CD8-positive, alpha-beta T cell (primary cell): ENCODE measurements at places on chromosomes 4 and X.
A peak's percentile ranks its signal among the peaks of the same experiment; 100 is the strongest.

GRCh38 chr4:149885896-149886295, 70.3 kb upstream of the IQCM start:
- DNase-seq: no peak

GRCh38 chr4:27003642-27004113, 143.0 kb downstream of the STIM2 start:
- no peak for DNase-seq

DNA sequence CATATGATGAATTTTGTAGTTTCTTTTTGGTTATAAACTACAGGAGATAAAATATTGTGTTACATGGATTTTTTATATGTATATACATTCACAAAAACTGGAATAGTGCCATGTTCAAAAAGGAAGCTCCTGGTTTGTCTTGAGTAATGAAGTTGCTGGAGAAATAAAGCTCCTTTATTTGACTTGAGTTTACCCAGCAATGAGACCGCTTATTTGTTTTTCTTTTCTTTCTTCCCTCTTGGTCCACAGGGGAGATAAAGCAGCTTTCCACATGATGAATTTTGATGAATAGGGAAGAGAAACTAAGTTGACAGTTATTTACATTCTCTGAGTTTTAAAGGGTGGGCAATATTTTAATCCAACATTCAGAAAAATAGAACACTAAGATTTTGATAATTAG, 176.5 kb downstream of the GPM6A start:
- DNase-seq: no peak

- DNase-seq: no peak
Measured at GRCh38 chr4:82044141-82044993, 329.4 kb downstream of the HNRNPD start.

- no peak for DNase-seq
Measured at GRCh38 chr4:36394352-36394903, 113.0 kb downstream of the DTHD1 start.

DNA sequence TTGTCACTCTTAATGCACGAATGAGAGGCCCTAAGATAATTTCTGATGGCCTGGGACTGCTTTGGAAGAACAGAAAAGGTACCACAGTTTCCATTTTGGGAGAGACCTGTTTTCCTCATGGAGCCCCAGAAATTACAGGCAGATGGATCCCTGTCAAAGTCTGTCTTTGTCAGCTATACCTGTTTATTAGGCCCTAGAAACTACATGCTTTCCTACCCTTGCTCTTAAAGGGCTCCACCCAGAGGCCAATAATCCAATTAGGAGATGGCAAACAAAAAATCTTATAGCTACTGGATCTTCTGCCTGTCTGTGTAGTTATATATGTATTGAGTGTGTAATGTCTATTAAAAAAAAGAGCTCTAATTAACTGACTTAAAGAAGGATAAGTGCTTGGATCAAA, 141.3 kb downstream of the NR3C2 start:
- no peak for DNase-seq

DNA sequence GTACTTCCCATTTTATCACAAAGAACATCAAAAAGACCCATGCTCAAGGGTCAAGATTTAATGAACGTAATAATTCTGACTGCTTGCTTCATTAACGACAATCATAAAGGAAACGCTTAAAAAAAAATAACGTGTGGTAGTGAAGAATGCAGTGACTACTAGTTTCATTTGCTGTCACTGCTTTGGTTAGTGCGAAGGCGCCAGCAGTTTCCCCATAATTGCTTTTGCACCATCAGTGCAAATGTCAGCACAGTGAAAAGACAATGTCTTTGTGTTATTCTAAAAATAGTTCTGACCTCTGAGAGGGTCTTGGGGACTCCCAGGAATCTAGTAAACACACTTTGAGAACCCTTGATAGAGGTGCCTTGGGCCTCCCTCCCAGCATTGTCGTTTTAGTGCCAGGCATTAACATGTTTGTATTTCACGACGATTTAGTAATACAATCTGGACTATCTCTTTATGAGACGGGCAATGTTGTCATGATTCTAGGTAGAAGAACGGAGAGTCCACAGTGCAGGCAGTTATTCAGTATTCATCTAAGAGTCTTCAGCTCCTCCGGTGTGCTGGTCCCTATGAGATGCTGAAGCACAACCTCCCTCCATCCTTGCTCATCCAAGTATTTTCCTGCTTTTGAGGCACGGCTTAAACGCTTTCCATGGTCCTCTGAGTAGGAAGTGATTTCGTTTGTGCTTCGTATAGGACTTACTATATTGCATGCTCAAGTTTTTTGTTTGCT, 71.0 kb downstream of the AFF1 start:
- peak; percentile 57 for DNase-seq

DNA sequence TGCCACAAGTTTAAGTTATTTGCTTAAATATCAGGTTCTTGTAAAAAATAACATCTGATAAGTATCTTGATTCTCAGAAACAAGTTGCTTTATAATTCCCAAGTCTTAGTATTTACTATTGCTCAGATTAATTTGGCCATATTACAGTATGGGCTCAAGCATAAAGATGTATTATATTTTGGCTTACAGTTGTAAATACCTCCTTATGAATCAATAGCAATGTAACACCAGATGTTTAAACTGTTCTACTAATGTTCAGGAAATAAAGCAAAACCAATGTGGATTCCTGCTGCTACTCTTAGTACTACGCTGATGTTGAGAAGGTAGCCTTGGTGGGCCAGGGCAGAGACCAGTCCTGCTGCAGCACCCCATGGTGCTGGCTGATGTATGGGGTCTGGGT, 102.7 kb downstream of the MGST2 start:
- DNase-seq: no peak
